ENCODE measurements at places on chromosomes 2 and 18. TPM values are rescaled to one million over a fixed set of nuclear protein-coding genes. Genes with fewer than 3 reads are reported as not detected.

Gene RNF125
- total RNA-seq = 7.6 TPM

Gene SH2D6
- total RNA-seq = 6.2 TPM

Gene MRPS9
- total RNA-seq = 19.8 TPM

Gene CDKL4
- total RNA-seq = 1.8 TPM

Gene POMC
- 1.1 TPM for total RNA-seq

Gene GAREM2
- 33.4 TPM for total RNA-seq

Gene CSRNP3
- total RNA-seq = 80.2 TPM

Gene HJURP
- not detected for total RNA-seq

Gene AMER3
- 24.2 TPM for total RNA-seq

Gene SNED1
- 37.3 TPM for total RNA-seq

Gene IL18RAP
- not detected for total RNA-seq

Gene FAHD2B
- total RNA-seq = 47.5 TPM

Gene ACADL
- 3.9 TPM for total RNA-seq

Gene PROKR1
- not detected for total RNA-seq

Gene TUBA4B
- total RNA-seq = not detected

Gene EVA1A
- total RNA-seq = not detected

Gene SCN2A
- total RNA-seq = 143 TPM

Gene DAPL1
- not detected for total RNA-seq

Gene AOX1
- total RNA-seq = 2.0 TPM

Gene KCNE4
- total RNA-seq = 5.3 TPM

Gene C2orf80
- total RNA-seq = 38.4 TPM

Gene NOL4
- total RNA-seq = 64.8 TPM

Gene DNER
- total RNA-seq = 151 TPM

Gene CAVIN2
- total RNA-seq = 14.7 TPM

Gene NEU2
- total RNA-seq = not detected

Gene MAP3K19
- total RNA-seq = not detected

Gene BCL2
- total RNA-seq = 25.7 TPM

Gene CKAP2L
- 0.32 TPM for total RNA-seq

Gene LYPD6
- total RNA-seq = 10.4 TPM

Gene ROCK1
- total RNA-seq = 29.7 TPM

Gene ANKRD44
- total RNA-seq = 42.6 TPM

Gene TMEM247
- total RNA-seq = not detected

Gene MOGAT1
- total RNA-seq = not detected

Gene CD226
- total RNA-seq = 2.5 TPM
